ENCODE measurements at places on chromosomes 6 and 20. TPM values are rescaled to one million over a fixed set of nuclear protein-coding genes. Genes with fewer than 3 reads are reported as not detected.
A peak's percentile ranks its signal among the peaks of the same experiment; 100 is the strongest.

DNA sequence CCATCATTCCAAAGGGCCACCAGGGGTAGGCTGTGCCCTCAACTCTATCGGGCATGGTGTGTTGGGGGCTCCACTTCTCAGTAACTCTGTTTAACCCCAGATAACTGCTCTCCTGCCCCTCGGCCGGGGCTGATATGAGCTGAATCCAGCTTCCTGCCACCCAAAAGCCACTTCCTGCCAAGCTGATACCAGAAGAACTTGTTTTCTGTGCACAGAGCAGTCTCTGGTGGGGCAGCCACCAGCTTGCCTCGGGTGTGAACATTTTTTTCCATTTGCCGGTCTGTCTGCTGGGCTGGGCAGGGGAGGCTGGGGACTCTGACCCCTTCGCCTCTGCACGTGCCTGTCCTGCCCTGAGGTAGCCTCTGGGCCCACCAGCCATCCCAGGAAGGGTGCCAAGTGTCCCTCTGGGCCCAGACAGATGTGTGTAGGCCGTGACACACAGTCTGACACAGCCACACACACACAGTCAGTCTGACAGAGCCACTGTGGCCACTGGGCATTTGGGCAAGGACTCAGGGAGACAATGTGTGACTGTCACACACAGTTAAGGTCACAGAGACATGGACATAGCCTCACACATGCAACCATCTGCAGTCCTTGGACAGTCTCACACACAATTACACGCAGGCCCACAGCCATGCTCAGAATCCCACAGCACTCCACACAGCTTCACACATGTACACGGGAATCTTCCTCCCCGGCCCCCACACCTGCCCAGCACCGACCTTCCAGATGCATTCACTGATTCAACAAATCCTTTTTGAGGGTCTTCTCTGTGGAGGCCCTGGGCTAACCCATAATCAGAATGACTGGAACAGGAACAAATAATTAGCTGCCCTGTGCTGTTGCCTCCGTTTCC, 45.1 kb downstream of the NOL4L start:
- no peaks in the 10 kb centered on the region for H3K27me3 ChIP-seq
- peaks cover 89% of the 10 kb centered on the region for H3K4me1 ChIP-seq
- H3K36me3 ChIP-seq, result no peaks in the 10 kb centered on the region

GRCh38 chr6:52839124-52840055, 1.2 kb downstream of the GSTA5 start:
- DNase-seq, result peak; percentile 15
- H3K27me3 ChIP-seq, result peaks cover 11% of the 10 kb centered on the region
- no peak overlapping the region for H3K4me3 ChIP-seq
- no peak overlapping the region for H3K27ac ChIP-seq

DNA sequence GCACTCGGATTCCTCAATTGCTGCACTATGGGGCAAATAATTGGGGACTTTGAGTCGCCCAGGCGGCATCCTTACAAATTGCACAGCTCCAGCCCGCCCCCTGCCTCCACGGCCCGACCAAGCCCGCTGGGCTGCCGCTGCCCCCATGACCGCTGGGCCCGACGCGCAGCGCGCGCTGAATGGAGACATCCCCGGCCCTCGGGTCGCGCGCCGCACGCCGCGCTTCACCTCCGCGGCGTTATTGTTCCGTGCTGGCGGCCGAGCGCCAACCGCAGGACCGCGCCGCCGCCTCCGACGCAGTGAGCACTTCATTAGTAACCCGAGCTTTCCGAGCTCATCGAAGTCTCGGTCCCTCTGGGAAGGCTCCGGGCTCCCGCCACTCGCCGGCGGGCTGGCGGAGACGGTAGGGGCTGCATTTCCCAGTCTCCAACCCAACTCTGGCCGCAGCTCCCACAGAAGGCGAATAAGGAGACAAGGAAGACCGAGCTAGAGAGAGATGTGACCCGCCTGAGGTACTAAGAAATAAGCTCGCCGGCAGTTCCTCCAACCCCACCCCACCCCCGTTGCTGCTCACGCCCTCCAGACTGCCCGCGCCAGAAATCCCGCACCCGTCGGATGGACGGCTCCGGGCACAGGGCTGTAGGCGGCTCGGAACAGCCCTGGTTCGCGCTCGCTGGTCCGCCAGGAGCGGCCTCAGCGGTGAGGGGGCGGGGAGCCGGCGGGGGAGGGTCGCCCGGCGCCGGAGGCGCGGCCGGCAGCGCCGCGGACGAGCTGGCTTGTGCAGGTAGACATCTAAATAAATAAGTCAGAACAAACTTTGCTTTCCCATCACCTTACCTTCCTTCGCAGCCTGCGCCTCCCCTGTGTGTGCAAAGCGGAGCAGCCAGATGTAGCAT, 703 bp downstream of the EPHA7 start:
- no peaks in the 10 kb centered on the region for H3K36me3 ChIP-seq
- H3K4me3 ChIP-seq, result no peak overlapping the region
- H3K27me3 ChIP-seq, result peaks cover 11% of the 10 kb centered on the region
- peaks cover 5% of the 10 kb centered on the region for H3K4me1 ChIP-seq
- DNase-seq, result no peak

DNA sequence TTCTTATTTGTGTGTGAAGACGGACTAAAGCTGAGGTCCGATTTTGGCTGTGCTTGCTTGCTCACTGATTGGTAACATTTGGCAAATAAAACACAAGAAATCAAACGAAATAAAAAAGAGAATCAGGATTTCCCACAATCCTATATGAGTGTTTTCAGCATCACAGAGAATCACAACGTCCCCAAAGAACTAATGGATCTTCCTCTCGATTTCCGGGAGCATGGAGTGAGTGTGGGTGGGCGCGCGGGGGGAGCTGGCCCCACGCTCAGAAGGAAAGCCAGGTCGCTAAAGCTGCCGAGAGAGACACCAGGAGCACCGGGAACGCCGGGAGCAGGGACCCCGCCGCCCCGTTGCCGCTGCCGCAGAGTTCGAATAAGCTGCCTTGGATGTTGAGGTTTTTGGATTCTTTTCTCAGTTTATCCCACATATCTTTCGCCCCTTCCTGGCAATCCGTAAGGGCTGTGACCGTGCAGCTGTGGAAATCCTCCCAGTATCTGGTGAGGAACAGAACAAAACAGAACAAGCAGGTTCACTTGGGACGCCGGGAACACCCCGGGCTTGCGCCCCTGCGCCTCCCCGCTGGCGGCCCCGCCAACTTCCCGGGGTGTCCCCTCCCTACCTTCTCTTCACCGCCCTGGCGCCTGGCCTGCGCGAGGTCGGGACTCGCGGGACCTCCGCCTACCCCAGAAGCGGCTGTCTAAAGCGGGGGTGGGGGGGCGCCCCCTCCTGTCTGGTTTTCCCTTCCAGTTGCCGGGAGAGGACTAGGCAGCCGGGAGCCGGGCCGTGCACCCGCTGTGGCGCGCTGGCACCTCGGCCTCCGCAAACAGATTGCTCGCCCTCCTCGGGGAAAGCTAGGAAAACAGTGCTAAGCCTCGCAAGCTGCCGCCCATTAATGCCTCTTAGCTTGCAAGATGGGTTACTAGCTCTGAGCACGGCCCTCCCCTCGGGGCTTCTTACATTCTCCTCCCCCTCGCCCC, 7.7 kb downstream of the NRN1 start:
- DNase-seq, result no peak
- H3K27ac ChIP-seq, result no peak overlapping the region
- H3K4me1 ChIP-seq, result peaks cover 77% of the 10 kb centered on the region
- no peak overlapping the region for H3K4me3 ChIP-seq

GRCh38 chr6:137873273-137873762, 6.3 kb downstream of the TNFAIP3 start:
- DNase-seq, result peak; percentile 20
- H3K4me1 ChIP-seq, result peaks cover 67% of the 10 kb centered on the region
- peak overlapping the region; percentile 99 for H3K4me3 ChIP-seq
- no peaks in the 10 kb centered on the region for H3K27me3 ChIP-seq

- H3K4me1 ChIP-seq, result no peaks in the 10 kb centered on the region
- H3K4me3 ChIP-seq, result no peak overlapping the region
Observed at GRCh38 chr20:10309326-10309725, 90.7 kb downstream of the SNAP25 start.

GRCh38 chr20:22688485-22688884, 104.1 kb upstream of the FOXA2 start:
- H3K27me3 ChIP-seq, result no peaks in the 10 kb centered on the region
- no peaks in the 10 kb centered on the region for H3K36me3 ChIP-seq
- no peak overlapping the region for H3K27ac ChIP-seq

GRCh38 chr20:40433341-40433861, 255.6 kb downstream of the MAFB start:
- DNase-seq, result no peak
- no peak overlapping the region for H3K27ac ChIP-seq
- H3K27me3 ChIP-seq, result no peaks in the 10 kb centered on the region
- no peaks in the 10 kb centered on the region for H3K36me3 ChIP-seq

GRCh38 chr6:161394437-161394836, 120.6 kb upstream of the AGPAT4 start:
- H3K4me1 ChIP-seq, result no peaks in the 10 kb centered on the region
- DNase-seq, result no peak
- H3K27me3 ChIP-seq, result peaks cover 5% of the 10 kb centered on the region
- no peak overlapping the region for H3K4me3 ChIP-seq

GRCh38 chr6:52136055-52136454, 48.6 kb upstream of the PKHD1 start:
- no peak for DNase-seq
- no peaks in the 10 kb centered on the region for H3K36me3 ChIP-seq
- H3K27me3 ChIP-seq, result peaks cover 3% of the 10 kb centered on the region
- H3K4me1 ChIP-seq, result no peaks in the 10 kb centered on the region
- H3K27ac ChIP-seq, result no peak overlapping the region

DNA sequence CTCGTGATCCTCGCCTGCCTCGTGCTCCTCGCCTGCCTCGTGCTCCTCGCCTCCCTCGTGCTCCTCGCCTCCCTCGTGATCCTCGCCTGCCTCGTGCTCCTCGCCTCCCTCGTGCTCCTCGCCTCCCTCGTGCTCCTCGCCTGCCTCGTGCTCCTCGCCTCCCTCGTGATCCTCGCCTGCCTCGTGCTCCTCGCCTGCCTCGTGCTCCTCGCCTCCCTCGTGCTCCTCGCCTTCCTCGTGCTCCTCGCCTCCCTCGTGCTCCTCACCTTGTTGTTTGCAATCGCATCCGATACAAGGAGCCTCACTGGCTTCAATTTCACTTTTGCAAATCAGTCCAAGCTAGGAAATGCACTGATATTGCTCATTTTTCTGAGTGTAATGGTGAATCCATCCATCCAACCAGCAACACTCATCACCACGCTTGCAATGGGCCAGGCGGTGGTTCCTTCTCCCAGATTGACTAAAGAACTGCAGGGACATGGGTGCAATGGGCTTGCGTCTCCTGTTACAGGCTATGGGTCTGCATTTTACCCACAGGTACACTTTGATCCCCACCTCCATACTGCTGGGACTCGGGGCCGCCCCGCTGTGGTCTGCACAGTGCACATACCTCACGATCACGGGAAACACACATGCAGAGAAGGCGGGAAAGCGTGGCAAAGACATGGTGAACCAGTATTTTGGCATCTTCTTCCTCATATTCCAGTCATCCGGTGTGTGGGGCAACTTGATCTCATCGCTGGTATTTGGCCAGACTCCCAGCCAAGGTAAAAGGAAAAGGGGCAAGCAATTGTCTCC, 4.6 kb downstream of the UNC93A start:
- H3K4me3 ChIP-seq, result no peak overlapping the region
- no peaks in the 10 kb centered on the region for H3K4me1 ChIP-seq
- H3K36me3 ChIP-seq, result no peaks in the 10 kb centered on the region
- H3K27ac ChIP-seq, result no peak overlapping the region
- H3K27me3 ChIP-seq, result no peaks in the 10 kb centered on the region

DNA sequence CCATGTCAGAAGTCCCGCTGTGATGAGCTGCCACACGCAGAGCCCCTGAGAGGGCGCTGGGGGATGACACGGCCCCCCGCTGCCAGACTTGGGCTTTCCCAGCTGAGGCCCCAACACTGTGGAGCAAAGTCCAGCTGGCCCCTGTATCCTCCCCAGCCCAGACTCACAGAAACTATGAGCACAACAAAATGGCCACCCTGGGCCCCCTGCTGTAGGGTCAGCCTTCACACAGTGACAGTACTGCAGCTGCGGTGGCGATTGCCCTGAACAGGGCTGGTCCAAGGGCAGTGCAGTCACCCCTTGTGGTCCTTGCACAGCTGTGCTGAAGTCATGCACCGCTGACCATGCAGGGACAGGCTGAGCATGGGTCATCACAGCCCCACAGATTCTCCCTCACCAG, 78.2 kb upstream of the CST7 start:
- H3K36me3 ChIP-seq, result no peaks in the 10 kb centered on the region
- no peak overlapping the region for H3K27ac ChIP-seq
- H3K4me1 ChIP-seq, result no peaks in the 10 kb centered on the region
- no peak for DNase-seq
- H3K27me3 ChIP-seq, result no peaks in the 10 kb centered on the region

- no peaks in the 10 kb centered on the region for H3K36me3 ChIP-seq
- no peak overlapping the region for H3K27ac ChIP-seq
- H3K27me3 ChIP-seq, result no peaks in the 10 kb centered on the region
Observed at GRCh38 chr6:70552974-70553373, 13.8 kb upstream of the SDHAF4 start.

GRCh38 chr6:33343953-33344611, 26.5 kb upstream of the ZBTB22 start:
- H3K4me1 ChIP-seq, result peaks cover 37% of the 10 kb centered on the region
- peak overlapping the region; percentile 72 for H3K4me3 ChIP-seq
- no peaks in the 10 kb centered on the region for H3K36me3 ChIP-seq
- peak; percentile 89 for DNase-seq

DNA sequence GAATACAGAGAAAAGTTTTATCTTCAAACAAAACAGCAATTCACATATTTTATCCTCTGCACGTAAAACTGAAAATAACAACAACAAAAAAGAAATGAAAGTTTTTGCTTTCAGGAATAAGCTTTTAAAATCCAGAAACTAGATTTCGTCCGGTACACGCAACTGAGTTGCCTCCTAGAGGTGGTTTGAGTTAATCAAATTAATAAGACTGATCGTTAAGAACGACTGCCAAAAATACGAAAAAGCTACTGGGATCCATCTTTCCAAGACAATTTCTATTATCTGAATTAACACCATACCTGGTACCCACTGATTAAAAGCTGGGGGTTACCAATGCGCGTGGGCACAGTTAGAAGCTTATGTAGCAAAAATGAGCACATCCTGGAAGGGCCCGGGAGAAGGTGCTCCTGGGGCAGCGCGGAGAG, 669 bp downstream of the PDCD2 start:
- H3K4me1 ChIP-seq, result peaks cover 20% of the 10 kb centered on the region
- H3K27me3 ChIP-seq, result no peaks in the 10 kb centered on the region
- no peak for DNase-seq

DNA sequence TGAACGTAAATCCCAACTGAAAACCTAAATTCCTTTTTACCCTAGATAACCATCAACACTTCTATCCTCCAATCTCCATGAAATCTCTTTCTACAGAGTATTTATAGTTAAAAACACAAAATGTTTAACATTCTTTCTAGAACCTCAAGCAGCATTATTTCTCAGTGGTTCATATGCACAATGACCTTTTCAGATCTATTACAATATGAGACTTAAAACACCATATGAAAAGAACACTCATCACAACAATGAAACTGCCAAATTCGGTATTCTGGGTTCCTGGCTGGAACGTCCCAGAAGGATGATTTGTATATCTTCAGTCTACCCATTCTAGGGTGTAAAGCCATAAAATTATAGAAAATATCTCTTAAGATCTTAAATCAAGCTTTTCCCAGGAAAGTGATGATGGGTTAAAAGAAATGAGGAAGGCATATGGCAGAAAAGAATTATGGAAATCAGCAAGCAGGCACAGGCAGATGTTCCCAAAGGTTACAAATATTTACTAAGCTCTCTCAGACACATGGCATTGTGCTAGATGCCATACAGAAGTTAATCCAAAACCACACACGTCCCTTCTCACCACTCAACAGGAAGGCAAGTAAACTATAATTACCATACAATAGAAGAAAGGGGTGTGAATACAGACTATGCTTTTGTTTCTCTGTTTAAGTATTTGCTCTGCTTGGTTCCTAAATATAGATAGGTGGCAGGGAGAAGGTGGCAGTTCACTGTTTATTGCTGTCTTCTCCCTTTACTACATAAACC, 118.0 kb downstream of the CHD6 start:
- no peak for DNase-seq
- peaks cover 32% of the 10 kb centered on the region for H3K36me3 ChIP-seq
- H3K4me1 ChIP-seq, result no peaks in the 10 kb centered on the region
- no peak overlapping the region for H3K27ac ChIP-seq

HLA-DMA gene
- polyA plus RNA-seq, result 56.5 TPM

MYT1 gene
- not detected for polyA plus RNA-seq
